ENCODE measurements at places on chromosomes 3 and 15.

DNA sequence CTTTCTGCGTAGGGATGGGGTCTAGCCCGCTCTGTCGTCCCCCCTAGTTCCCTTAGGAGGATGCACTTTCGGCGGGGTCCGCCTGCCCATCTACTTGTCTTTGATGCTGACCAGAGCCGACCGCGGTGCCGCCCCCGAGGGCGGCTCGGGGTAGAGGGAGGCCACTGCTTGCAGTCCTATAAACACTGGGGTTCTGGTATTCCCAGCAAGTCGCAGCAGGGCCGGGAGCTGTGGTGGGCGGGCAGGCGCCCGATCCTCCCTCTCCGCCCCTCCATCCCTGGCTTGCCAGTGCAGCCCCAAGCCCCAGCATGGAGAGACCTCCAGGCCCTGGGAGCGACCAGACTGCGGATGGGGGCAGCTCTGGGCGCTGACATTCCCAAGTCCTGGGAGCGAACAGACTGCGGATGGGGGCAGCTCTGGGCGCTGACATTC, 830 bp downstream of the SEMA4B start:
- DNase-seq: no peak

DNA sequence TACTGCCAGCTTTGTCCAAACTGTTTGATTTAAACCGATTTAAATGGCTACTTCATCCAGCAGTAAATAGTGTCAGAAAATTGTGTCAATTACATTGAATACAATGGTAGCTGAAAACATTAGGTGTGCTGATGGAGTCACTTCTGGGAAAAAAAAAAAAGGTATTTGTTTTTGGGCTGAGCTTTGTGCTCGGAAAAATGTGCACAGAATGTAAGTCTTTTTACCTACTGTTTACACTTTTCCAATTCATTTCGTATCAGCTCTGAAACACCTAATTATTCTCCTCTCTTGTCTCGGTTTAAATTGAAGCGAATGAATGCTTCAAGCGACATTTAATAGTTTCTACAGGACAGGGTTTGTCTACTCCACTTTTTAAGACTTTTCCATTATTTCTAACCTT, 1078.4 kb downstream of the ROBO1 start:
- no peak for DNase-seq

DNA sequence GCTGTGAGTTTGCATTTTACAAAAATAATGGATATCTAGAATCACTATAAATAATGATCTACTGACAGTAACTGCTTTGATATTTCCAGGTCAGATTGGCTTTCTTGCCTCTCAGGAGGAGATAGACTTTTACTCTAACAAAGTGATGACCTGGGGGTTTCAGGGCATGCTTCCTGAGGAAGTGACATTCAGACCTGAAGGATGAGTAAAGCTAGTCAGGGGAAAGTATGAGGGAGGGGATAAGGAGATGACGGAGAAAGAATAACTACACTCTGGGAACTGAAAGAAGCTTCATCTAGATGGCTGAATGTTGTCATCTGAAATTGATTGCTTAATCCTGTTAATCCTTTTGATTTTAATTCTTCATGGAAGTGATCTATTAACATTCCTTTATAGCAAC, 32.2 kb downstream of the ARMC8 start:
- DNase-seq: no peak

DNA sequence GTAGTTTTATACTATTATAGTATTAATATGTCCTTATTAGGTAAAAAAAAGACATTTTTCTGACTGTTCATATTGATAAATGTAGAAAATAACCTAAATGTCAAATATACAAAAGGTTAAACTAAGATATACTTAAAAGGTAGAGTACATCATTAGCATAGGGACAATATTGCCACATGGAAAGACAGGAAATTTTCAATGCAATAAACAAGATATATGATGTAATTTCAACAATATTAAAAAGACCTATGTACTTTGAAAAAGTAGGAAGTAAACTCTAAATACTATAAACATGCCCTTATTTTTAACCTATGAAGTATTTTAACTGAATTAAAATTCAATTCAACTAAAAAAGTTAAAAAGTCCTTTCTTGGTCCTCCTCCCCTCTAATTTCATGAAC, 1.9 kb downstream of the SPG11 start:
- no peak for DNase-seq

DNA sequence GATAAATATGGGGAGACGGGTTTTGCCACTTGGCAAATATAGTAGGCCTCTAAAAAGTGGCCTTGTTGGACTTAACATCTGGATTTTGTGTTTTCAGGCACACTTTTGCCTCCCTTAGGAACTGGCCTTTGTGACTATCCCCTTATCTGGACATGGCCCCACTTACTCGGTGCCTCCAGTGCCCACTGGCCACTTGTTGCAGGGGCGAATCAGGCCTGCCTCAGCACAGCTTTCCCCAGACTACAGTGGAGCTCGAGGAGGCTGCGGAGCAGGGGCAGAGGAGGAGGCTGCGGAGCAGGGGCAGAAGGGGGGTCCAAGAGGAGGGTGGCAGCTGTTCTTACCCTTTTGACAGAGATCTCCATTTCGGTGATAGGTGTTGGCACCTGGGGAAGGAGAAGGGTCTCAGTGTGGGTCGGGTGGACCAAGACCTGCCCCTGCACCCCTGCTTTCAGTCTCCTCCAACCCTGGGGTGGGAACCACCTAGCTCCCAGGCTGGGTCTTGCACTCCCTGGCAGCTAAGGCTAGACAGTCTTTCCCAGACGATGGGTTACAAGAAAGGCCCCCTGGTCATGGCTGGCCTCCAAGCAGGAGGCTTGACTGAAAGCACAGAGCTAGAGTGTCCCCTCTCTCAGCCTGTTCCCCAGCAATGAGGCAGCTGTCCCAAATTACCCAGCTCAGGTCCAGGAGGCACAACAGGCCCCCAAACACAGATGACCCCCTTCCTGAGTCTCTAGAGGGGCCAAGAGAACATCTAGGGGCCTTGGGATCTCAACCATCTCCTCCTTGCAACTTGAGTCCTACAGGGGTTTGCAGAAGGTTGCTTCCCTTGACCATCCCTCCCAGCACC, 6.1 kb downstream of the SEMA3G start:
- DNase-seq: no peak

DNA sequence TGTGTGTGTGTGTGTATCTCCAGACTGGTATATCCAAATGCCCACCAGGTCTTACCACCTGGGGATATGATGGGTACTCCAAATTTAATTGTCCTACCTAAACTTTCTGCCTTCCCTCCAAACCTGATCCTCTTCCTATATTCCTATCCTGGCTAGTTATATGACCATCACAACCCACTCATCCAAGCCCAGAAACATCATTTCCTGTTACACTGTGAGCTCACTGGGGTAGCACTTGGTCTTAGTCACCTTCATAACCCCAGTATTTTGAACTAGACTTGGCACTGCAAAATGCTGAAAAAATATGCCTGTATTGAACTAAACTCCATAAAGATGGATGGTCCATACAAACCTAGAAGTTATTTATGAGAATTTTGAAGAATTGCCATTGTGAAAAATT, 178.8 kb upstream of the EIF1B start:
- no peak for DNase-seq

- DNase-seq: no peak
Observed at GRCh38 chr3:151460228-151460627, 633 bp downstream of the IGSF10 start.

GRCh38 chr3:188900421-188900951, 271.3 kb upstream of the TPRG1 start:
- DNase-seq: no peak

DNA sequence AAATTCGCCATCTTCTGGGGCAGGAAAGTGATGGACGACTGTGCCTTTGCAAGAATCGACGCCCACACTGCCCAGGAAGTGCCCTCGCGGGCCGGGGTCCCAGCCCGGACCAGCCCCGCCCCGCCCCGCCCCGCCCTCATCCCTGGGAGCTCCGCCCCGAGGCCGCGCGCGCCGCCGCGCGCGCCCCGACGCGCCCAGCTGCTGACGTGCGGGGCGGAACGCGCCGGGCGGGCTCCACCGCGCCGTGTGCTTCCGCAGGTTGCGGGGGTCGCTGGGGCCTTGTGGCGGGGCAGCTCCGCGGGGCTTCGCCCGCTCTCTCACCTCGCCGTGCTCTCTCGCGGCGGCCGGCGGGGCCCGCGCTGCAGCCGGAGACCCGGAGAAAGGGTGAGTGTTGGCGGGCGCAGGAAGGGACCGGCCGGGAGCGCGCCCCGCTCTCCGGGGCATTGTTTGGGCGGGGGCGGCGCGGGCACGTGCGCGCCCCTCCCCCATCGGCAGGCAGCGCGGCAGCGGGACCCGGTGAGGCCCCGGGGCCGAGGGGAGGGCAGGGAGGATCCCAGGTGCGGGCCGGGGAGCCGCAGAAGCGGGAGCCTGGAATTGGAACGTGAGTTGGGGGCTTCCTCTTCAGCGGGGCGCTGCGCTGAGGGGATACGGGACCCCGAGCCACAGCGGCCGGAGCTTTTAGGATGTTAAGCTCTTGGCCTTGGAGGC, at the start of gene YEATS2:
Gene YEATS2, plus strand, starts transcription at position 188 of the 708 bp plus-strand sequence. CDS start 17,366 bp downstream, outside the sequence.
- DNase-seq: peak; percentile 59

DNA sequence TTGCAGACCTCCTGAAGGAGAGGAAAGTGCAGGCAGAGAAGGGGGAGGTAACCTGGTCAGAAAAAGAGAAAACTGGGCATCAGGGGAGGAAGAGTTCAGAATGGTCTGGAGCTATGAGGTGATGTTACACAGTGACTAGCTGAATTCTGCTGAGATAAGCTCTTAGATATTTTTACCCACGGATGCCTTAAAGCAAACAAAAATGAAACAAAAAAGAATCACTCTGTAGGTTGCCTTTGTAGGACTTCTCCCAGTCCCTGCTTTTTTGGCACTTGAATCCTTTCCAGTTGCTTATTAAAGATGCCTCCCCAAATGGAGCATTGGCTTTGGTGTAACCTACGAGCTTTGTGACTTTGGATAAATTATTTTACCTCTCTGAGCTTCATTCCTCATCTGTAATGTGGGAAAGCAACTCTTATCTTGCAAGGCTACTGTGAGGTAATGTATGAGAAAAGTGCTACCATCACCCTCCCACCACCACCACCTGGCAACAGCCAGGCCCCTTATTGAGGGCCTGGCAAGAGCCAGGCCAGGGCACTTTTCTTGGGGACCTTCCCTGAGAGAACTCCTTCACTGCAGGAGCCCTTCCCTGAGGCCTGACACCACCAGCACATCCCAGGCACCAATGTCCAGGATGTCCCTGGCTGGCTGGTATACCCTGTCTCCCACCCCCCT, 2.7 kb downstream of the CCR1 start:
- no peak for DNase-seq

- no peak for DNase-seq
Observed at GRCh38 chr15:78398076-78398825, 39.8 kb upstream of the IREB2 start.

GRCh38 chr3:195197765-195198425, 73.1 kb downstream of the XXYLT1 start:
- no peak for DNase-seq

- no peak for DNase-seq
Observed at GRCh38 chr3:59714066-59714465, 664.2 kb upstream of the CFAP20DC start.

DNA sequence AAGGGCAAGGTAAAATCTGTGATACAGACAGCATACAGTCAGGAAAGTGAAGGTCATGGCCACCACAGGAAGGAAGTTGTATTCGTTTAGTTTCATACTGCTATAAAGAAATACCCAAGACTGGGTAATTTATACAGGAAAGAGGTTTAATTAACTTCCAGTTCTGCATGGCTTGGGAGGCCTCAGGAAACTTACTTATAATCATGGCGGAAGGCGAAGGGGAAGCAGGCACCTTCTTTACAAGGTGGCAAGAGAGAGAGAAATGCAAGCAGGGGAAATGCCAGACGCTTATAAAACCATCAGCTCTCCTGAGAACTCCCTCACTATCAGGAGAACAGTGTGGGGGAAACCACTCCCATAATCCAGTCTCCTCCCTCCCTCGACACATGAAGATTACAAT, 353.7 kb upstream of the SEMA6D start:
- DNase-seq: no peak

DNA sequence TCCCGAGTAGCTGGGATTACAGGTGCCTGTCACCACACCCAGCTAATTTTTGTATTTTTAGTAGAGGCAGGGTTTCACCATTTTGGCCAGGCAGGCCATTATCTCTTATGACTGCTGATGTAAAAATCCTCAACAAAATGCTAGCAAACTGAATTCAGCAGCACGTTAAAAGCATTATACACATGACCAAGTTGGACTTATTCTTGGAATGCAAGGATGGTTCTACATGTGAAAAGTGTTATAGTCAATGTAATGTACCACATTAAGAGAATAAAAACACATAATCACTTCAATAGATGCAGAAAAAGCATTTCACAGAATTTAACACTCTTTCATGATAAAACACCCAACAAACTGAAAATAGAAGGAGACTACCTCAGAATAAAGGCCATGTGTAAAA, 20.2 kb downstream of the RNF13 start:
- no peak for DNase-seq

DNA sequence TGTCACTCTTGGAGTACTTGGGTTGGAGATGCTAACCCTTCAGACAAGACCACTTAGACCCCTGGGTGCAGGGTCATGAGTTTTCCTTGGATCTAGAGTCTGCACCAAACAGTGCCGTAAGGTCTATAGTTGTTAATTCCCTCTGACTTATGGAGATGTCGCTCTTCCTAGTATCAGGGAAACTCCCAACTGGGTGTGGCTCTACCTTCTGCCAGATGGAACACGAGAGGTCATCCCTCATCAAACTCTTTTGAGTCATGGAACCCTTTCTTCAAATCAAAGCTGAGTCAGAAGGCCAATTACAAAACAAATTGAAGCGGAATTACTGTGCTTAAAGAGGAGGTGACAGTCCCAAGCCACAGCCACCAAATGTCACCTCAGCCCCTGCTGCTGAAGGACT, 514.9 kb upstream of the PROK2 start:
- DNase-seq: no peak

DNA sequence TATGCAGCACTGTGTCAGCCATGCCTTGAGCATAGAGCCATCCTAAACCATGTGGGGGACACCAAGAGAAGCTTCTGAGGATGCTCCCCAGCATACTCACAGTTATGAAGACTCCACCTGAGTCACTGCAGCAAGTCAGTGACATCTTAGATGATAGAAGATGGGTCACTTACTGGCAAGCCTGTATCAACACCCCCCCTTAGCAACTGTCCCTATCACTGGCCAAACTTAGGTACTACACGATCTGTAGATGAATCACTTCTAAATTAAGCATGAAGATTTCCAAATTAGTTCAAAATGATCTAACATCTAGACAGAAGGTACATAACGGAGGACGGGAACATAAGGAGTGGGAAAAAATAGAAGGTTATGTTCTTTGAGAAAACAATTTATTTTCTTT, 13.2 kb upstream of the LMCD1 start:
- DNase-seq: no peak

- peak; percentile 63 for DNase-seq
Observed at GRCh38 chr3:50627407-50628051, 10.6 kb downstream of the MAPKAPK3 start.

DNA sequence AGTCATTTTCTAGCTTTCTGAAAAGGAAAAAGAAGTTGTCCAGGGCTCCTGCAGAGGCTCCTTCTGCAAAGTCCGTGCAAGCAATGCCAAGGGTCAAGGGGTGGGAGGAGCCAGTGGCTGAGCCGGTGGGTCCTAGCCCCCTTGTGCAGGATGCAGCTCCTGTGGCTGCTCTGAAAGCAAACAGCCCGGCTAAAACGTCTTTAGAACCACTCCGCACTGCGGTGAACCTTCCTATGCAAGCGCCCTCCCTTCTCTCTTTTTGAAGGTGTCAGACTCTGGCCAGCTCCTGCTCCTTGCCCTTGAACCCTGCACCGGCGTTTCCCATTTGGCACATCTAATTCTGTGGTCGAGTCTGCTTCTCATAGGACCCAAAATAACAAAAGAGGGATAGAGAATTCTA, 183.1 kb downstream of the UACA start:
- no peak for DNase-seq

All from left ventricle myocardium inferior (tissue), 1 donor.